ENCODE measurements at places on chromosomes 1 and 21.

GRCh38 chr1:244162786-244163530 is 111.9 kb downstream of the ZBTB18 start:
- DNase-seq = no peak

DNA sequence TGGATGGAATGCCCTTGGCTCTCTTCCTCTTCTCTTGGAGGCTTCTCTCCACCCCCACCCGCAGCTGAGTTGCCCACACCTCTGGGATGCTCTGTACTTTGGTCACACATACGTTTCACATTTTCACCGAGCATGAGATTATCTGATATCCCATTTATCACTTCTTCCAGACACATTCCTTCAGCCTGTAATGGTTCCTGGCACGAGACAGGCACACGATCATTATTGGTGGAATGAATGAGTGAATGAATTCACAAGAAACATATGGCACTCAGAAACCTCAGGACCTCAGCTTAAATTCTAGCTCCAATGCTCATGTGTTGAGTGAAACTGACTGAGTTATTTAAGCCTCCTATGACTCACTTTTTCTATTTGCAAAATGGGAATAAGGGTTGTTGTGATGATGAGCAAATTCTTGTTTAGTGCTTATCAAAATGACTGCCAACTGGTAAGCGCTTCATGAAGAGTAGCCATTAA is 242.7 kb upstream of the JUN start:
- no peak for DNase-seq

DNA sequence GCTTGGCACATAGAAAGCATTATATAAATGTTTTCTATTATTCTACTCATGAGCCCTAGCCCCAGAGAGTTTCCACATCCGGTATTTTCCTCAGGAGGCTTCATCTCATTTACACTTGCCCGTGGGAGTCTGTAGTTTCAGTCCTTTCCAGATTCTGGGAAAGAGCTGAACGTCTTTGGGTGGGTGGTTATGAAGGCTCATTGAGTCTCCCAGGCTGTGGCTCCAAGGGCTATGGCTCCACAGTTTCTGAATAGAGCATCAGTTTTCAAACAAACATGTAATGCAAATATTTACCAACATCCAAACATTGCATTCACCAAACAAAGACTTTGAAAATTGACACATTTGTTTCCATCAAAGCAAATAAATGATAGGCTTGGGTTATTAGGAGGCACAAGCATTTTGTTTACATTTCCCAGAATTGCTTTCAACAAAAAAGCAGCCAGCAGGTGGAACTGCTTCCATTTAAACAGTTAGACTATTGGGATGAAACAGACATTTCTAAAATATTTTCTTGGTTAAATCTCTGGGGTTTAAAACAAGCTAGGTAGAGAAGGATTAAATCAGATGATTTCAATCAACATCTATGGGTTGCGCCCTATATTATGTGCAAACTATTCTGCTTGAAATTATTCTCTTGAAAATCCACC is 1.3 kb upstream of the LEMD1 start:
- DNase-seq = no peak

DNA sequence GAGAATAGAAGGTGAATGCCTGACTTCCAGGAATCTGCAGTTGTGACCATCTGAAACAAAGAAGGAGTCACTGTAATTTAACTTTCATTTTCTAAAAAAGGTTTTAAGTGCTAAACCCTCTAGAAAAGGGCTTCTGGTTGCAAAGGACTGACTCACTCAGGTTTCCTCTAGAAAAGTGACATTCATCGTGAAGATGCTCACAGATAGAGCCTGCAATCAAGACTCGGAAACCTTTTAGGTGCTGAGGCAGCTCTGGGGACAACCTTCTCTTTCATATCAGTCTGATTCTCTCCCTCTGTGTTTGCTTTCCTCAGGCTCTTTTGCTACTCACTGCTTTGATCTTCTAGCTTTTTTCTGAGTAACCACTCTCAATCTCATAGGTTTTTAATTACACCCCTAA is 8.2 kb downstream of the BCL9 start:
- no peak for DNase-seq

GRCh38 chr1:32933742-32934322 is 30.8 kb downstream of the RNF19B start:
- DNase-seq = no peak
